Kidney epithelial cell (primary cell): ENCODE measurements at places on chromosomes 4 and X. TPM values are rescaled to one million over a fixed set of nuclear protein-coding genes. Genes with fewer than 3 reads are reported as not detected.

- DNase-seq, result no peak
These were observed 30.5 kb upstream of the OCIAD2 start for GRCh38 chr4:48937033-48937432.

GRCh38 chrX:12885508-12885907 lies 18.6 kb downstream of the TLR7 start:
- no peak for DNase-seq

GRCh38 chrX:119990556-119991004 lies 47.0 kb upstream of the NKAP start:
- no peak for DNase-seq

DNA sequence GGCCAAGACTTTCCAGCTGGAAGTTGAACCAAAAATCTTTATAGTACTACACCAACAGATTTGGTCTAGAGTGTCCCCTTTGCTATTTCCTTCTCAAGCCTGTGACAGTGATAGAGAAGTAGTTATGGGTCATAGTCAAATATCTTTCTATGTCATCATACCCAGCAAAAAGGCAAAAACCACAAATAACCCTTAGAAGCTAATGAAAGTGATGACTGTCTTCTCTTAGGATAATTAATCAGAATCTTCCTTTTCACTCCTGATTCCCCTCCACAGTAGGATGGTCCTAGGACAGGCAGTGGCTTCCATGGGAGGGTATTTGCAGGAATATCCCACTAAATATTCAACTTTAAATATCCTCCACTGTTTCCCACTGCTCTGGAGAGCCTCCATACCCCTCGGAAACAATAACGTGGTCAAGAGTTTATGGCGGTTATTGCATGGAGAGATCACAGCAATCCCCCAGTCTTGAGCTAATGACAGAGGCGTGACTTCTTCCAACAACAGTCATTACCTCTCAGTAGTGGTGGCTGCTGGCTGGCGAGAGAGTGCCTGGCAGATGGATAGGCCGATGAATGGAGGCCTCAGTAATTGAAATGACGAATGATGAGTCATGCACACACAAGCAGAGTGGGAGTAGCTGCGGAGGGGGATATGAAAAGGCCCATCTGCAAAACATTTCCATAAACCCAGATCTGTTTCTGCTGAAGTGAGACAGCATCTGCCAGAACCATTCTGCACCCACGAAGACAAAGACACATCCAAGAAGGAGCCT lies 154.9 kb downstream of the STK32B start:
- DNase-seq, result peak; percentile 61

DNA sequence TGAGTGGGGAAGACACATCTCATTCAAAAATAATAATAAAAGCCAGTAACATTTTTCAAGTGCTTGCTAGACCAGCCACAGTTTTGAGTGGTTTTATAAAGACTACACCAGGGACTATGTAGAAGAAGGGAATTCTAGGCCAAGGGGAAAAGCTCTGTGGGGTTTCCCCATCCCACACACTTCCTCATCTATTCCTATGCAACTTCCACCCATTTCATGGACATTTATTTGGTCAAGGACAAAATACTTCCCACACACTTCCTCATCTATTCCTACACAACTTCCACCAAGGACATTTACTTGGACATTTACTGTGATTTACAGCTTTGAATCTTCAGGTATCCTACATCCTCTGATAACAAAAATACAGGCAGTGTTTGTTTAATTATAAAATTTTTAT lies 86.5 kb upstream of the KLF3 start:
- no peak for DNase-seq

GRCh38 chrX:153635388-153635787 lies 11.6 kb upstream of the DUSP9 start:
- DNase-seq, result no peak

GRCh38 chr4:53991821-53992220 lies 72.6 kb downstream of the CHIC2 start:
- DNase-seq, result no peak

The IL15 gene
- 9.0 TPM in 2 replicates for total RNA-seq

The CT45A5 gene
- total RNA-seq, result not detected in 2 replicates

The BANK1 gene
- total RNA-seq, result 0.96 and 1.8 TPM in 2 replicates

DNA sequence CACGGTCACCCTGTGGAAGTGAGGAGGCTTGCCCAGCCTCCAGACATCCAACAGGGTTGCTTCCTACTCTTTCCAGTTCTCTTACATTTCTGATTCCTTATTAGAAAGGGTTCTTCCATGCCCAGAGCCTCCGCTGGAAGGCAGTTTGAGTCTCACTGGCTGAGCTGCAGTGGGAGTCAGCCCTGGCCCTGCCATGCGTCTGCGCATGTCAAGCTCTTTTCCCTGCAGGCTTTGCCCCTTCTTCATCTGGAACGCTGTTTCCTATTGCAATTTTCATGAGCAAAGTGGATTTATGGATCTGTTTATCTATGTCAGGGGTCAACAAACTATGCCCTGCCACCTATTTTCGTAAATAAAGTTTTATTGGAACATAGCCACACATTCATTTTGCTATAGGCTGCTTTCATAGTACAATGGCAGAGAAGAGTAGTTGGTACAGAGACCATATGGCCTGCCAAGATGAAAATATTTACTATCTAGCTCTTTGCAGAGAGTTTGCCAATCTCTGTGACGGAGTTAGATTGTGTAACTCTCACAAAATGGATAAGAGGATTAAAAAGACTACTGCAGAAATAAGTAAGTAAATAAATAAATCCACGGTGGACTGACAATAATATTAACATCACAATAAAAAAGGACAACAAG lies 3.9 kb upstream of the CHRNA9 start:
- DNase-seq, result no peak

- DNase-seq, result no peak
These were observed 68.1 kb downstream of the FAM53A start for GRCh38 chr4:1615786-1616556.

The C4orf51 gene
- not detected in 2 replicates for total RNA-seq

The CLDN2 gene
- 0.13 TPM in 1 of 2 replicates, not detected in the other for total RNA-seq

DNA sequence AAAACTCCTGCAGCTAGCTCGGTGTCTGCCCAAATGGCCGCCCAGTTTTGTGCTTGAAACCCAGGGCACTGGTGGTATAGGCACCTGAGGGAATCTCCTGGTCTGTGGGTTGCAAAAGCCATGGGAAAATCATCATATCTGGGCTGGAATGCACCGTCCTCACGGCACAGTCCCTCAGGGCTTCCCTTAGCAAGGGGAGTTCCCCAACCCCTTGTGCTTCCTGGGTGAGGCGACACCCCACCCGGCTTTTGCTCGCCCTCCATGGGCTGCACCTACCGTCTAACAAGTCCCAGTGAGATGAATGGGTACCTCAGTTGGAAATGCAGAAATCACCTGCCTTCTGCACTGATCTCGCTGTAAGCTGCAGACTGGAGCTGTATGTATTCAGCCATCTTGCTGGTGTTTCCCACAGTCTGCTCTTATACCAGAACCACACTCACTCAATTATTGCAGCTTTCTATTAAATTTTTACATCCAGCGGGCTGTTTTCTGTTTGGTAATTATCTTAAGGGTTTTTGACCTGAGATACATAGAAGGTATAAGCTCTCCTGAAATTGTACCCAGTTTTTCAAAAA lies 36.7 kb upstream of the NPNT start:
- no peak for DNase-seq

DNA sequence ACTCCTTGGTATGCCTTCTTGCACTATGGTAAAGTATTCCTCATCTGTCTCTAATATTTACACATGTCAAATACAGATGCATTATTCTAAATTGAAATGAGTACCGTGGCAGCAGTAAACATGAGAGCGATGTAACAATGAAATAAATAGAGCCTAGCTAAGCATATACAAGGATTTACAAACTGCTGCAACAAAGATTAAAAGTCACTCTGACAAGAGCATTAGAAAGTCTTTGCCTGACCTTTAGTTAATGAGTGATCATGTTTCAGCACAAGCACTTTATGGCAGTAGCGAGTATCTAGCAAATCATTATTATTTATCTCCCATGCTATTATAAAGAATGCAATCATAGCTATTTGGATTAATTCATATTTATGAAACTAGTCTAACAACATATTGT lies 547.0 kb upstream of the NDST4 start:
- DNase-seq, result no peak

The GPR82 gene
- not detected in 2 replicates for total RNA-seq

GRCh38 chr4:188821500-188821899 lies 682.3 kb downstream of the TRIML1 start:
- DNase-seq, result no peak

The ARHGAP4 gene
- 12.7 and 14.0 TPM in 2 replicates for total RNA-seq

DNA sequence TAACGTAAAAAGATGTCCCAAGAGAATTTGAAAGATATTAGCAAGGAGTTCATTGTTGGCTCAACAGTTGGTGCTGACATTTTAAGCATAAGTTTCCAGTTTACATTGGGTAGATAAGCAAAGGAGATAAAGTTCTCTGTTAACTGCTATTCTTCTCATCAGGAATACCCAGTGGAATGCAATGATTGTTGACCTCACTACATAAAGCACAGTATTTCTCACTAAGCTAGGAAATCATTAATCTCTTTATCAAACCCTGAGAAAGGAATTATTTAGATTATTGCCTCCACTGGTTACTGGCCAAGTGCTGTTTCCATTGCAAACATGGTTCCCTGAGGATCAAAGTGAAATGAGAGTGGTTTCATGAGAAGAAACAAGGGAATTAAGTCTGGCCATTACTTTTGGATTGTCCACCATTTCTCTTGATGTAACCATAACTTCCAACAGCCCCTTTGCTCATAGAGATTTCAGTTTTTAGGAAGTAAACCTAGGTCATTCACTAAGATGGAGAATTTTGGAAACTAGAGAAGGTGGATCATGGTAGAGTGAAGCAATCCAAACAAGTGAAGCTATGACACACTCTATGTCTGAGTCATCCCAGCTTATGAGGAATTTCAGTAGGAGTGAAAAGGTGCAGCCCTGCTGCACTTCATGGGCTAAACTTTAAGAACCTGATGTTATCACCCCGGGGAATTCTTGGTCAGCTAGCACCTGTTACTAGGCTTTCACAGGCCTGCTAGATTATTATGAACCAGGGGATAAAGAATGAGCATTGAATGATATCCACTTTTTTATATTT lies 163.4 kb downstream of the AREG start:
- peak; percentile 51 for DNase-seq

The SERTM2 gene
- not detected in 2 replicates for total RNA-seq

The GSX2 gene
- total RNA-seq, result not detected in 2 replicates

GRCh38 chr4:10893395-10893794 lies 208.8 kb upstream of the CLNK start:
- DNase-seq, result no peak

- DNase-seq, result no peak
These were observed 94.3 kb downstream of the TEX13A start for GRCh38 chrX:105126201-105126600.

The FAT4 gene
- total RNA-seq, result 2.9 and 3.0 TPM in 2 replicates

- no peak for DNase-seq
These were observed 128.5 kb downstream of the REPS2 start for GRCh38 chrX:17075004-17075403.

The CSAG2 gene
- not detected in 2 replicates for total RNA-seq

The CACNA1F gene
- not detected in 2 replicates for total RNA-seq

- no peak for DNase-seq
These were observed 562.7 kb downstream of the TRIML1 start for GRCh38 chr4:188701952-188702351.

The TMEM156 gene
- 2.0 and 5.2 TPM in 2 replicates for total RNA-seq
